ENCODE measurements at places on chromosomes 1 and 21.

DNA sequence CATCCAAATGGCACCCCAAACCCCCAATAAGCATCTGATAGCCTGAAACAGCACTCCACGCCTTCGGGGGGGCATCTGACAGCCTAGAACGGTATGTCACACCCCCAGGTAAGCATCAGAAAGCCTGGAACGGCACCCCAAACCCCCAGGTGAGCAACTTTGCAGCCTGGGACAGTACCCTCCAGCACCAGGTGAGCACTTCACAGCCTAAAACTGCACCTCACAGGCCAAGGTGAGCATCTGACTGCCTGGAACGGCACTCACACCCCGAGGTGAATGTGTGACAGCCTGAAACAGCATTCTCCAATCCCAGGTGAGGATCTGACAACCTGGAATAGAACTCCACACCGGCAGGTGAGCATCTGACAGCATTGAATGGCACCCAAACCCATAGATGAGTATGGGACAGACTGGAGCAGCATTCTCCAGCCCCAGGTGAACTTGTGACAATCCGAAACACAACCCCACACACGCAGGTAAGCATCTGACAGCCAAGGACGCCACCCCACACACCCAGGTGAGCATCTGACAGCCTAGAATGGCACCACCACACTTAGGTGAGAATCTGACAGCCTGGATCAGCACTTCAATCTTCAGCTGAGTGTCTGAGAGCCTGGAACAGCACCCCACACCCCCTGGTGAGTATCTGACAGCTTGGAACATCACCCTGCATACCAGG lies 18.3 kb upstream of the MMEL1 start:
- no peak for DNase-seq

DNA sequence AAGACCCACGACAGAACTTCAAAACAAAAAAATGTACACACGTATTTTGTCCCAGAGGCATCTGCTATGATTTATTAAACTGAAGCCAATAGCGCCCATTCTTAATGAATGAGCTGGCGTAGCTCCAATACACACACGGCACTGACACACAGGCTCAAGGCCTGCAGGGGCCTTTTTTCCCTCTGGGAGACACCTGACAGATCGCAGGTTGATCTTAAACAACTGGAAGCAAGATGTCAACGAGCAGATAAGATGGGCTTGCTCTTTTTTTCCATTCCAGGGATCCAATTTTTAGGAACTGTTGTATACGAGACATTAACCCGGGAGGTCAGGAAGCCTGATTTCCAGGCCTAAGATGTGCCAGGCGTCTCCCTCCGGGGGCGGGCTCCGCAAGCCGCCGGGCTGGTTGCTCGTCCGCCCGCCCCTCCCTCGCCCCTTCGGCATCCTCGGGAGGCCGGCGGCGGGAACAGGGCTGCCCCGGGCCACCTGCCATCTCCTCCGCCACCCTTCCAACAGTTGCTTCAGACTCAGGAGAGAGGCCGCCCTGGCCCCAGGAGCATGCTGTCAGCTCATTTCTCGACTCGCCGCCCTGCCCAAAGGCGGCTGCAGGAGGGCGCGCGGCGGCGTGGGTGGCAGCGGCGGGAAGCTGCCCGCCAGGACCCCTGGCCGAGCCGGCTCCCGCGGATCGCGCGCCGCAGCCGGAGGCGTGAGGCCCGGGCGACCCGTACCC lies 735 bp downstream of the TTC13 start:
- DNase-seq, result no peak

DNA sequence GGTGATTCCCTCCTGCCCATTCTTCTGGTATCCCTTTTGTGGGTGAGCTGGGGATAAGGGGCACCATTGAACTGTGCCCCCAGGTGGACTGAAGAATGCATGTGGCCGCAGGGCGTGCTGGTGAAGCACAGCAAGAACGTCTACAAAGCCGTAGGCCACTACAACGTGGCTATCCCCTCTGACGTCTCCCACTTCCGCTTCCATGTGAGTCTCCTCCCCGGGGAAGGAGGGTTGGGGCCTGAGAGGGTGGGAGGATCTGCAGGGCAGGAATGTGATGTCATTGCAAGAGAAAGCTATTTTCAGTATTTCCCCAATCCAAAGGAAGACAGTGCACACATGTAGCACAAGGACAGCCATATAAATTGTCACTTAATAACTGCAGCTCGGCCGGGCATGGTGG lies 7.5 kb upstream of the KPNA6 start:
- DNase-seq, result no peak

GRCh38 chr21:17270229-17270628 lies 242.6 kb upstream of the CXADR start:
- DNase-seq, result peak; percentile 72

DNA sequence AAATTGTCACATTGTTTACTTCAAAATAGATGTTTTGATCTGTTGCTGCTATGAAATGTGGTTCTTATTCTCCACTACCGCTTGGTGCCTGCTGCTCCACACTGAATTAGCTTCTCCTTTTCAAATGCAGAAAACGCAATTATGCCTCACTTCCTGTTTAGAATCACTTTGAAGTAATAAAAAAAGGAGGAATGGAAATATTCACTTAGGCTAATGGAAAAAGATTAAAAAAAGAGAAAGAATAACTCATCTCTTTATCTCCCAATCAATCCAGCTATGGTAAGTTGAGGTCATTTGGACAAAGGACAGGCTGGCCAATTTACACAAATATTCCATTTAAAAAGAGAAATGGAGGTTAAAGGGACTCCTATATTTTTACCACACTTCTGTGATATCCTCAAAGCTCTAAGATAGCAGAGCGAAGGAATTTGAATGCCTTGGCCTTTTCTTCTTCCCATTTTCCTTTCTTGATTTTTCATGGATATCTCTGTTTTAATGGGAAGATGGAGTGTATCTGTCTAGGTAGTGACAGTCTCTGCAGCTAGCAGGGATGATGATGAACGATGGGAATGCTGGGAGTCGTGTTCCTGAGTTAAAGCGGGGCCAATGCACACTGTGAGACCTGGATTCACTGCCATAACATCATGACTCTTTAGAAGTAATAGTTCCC lies 35.7 kb downstream of the RGS5 start:
- DNase-seq, result no peak

GRCh38 chr1:153661111-153661708 lies 2.7 kb downstream of the SNAPIN start:
- DNase-seq, result peak; percentile 37

- DNase-seq, result no peak
These were observed 202.2 kb upstream of the C8B start for GRCh38 chr1:57167997-57168396.

DNA sequence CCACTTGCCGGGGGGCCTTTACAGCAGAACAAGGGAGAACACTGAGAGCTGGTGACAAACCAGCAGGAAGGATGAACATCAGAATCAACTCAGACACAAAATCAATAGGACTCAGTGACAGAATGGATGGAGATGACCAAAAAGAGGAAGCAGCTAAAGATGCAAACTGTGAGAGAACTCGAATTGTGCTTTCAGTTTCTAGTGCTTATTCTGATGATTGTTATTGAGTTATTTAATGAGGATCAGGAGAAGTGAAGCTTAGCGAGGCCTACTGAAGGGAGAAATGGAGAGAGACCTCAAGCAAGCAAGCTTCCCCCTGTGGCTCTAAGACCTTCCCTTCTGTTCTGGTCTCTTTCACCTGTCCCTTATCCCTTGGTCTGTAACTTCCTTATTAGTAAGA lies 30.3 kb upstream of the TMEM125 start:
- DNase-seq, result no peak

- DNase-seq, result peak; percentile 75
These were observed at the start of gene DPYD for GRCh38 chr1:97920832-97921571. TSS of gene DPYD (minus strand) at chr1:97921034. CDS start at chr1:97920922, 112 bp downstream.

DNA sequence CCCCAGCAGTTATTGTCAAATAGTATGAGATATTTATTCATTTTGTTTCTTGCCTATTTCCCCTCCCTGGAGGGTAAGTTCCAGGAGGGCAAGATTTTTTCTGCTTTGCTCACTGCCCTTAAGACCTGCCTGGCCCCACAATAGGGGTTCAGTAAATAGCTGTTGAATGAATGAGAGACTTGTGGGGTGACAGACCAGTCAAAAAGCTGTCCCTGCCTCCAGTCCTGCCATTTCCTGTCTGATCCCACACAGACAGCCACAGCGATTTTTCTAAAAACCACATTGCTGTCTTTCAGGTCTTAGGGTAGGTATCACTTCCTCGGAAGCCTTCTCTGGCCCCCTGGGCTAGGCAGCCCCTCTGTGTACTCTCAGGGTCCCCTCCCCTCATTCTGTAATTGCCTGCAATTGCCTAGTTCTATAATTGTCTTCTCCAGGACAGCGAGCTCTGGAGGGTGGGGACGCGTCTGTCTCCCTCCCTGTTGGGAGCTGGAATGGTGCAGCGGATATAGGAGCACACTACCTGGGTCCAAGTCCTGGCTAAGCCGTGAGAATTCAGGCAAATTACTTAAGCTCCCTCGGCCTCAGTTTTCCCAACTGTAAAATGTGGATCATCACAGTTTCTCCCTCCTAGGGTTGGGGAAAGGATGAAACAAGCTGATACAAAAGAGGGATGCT lies 1.8 kb upstream of the EXTL1 start:
- no peak for DNase-seq
